ENCODE measurements at places on chromosomes 11 and 22. TPM values are rescaled to one million over a fixed set of nuclear protein-coding genes. Genes with fewer than 3 reads are reported as not detected.

The CRYBA4 gene
- not detected for total RNA-seq

The JAML gene
- 0.65 TPM for total RNA-seq

The MCHR1 gene
- total RNA-seq, result 0.65 TPM

The MRPL49 gene
- 58.6 TPM for total RNA-seq

The SHISA8 gene
- total RNA-seq, result not detected

The BLID gene
- 8.2 TPM for total RNA-seq

The NRGN gene
- total RNA-seq, result 2.6 TPM

The HMOX1 gene
- 126 TPM for total RNA-seq

The UBE2L3 gene
- 54.2 TPM for total RNA-seq

The BRD1 gene
- 26.9 TPM for total RNA-seq

The SYNGR1 gene
- 3.6 TPM for total RNA-seq

The NLRP10 gene
- 0.38 TPM for total RNA-seq

The ZP1 gene
- total RNA-seq, result not detected

The DGCR6 gene
- total RNA-seq, result 2.3 TPM

The OR52M1 gene
- total RNA-seq, result not detected

The CHRNA10 gene
- total RNA-seq, result 2.0 TPM

The AAMDC gene
- 24.5 TPM for total RNA-seq

The SAA2 gene
- not detected for total RNA-seq

The FKBP2 gene
- 27.3 TPM for total RNA-seq

The ABTB2 gene
- 0.76 TPM for total RNA-seq
